CD4-positive, alpha-beta memory T cell (primary cell): ENCODE measurements at places on chromosomes 5 and 9. TPM values are rescaled to one million over a fixed set of nuclear protein-coding genes. Genes with fewer than 3 reads are reported as not detected.

GRCh38 chr9:83002329-83002728, 60.6 kb downstream of the RASEF start:
- DNase-seq, result no peak

DNA sequence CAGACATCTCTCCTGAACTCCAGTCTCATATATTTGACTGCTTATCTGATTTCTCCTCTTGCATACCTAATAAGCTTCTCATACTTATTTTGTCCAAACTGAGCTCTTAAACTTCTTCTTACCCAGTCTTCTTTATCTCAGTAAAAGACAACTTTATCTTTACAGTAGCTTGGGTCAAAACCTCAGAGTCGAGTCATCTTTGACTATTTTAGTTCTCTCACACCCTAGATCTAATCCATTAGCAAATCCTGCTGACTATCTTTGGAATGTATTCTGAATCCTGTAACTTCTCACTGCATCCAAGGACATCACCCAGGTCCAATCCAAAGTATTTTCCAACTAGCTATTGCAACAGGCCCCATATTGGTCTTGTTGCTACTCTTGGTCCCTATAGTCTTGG, 11.8 kb upstream of the JAK2 start:
- DNase-seq, result no peak

GRCh38 chr9:85114799-85115198, 445.3 kb downstream of the NTRK2 start:
- no peak for DNase-seq

GRCh38 chr5:127892467-127893207, 189.4 kb downstream of the CCDC192 start:
- peak; percentile 28 for DNase-seq

DNA sequence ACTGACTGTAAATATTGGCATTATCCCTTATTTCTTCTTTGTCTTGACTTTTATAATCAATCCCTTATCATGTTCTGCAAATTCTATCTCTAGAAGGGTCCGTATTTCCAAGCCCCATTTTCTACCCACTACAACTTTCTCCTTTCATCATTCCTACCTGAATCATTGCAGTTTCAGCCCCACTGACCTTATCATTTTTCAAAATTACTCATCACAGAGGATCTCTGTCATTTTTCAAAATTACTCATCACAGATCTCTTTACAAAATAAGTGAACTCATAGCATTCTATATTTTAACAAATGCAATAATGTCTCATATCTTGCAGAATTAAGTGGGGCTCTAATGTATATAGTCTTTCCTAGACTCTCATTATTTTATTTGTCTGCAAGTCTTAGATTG, 256.9 kb upstream of the COX7C start:
- no peak for DNase-seq

- no peak for DNase-seq
Observed at GRCh38 chr9:87149799-87150198, 202.5 kb upstream of the GAS1 start.

Gene OLFML2A
- polyA plus RNA-seq, result not detected

- no peak for DNase-seq
Observed at GRCh38 chr5:115796656-115797055, 19.8 kb downstream of the CDO1 start.

DNA sequence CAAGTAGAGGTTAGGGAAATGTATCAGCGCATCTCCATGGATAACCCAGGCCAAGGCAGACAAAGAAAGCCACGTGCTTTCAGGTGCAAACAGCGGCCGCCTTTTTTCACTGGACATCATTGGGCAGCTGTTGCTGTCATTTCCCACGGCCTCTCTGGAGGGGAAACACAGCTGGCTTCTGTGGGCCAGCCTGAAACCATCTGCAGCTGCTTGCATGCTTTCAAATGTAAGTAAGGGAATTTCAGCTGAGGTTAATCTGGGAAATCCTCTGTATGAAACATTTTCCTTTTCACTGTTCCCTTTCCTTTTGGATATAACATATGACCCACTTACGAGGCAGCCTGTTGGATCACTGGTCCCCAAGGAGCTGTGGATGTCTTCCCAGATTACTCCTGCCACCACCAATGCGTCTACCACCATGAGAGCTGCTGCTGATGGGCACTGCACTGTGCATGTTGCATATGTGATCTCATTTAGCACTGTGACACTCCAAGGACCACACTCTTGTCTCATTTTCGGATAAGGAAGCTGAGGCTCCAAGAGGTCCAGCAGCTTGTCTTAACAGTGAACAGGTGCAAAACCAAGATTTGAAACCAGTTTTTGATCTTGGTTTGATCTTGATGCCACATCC, 106.3 kb downstream of the C9orf152 start:
- no peak for DNase-seq

GRCh38 chr5:43642428-43642827, 39.4 kb downstream of the NNT start:
- no peak for DNase-seq

DNA sequence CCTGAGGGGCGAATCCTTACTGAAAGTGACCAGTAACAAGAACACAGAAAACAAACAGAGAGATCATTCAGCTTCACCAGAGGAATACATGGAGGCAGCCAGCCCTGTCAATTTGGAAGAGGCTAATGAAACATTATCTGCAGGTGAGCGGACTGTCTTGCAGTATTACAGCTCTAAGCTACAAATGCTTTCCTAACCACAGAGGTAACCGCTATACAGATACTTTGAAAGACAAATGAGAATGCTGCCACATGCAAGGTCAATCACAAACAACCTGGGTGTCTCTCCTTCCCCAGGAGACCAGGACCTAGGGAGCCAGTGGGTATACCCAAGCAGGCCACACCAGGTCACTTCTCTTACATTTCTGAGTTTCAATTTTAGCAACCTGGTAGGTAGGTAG, 30.2 kb downstream of the EFNA5 start:
- no peak for DNase-seq

Gene SV2C
- polyA plus RNA-seq, result 0.02 TPM

Gene CDH9
- polyA plus RNA-seq, result not detected

DNA sequence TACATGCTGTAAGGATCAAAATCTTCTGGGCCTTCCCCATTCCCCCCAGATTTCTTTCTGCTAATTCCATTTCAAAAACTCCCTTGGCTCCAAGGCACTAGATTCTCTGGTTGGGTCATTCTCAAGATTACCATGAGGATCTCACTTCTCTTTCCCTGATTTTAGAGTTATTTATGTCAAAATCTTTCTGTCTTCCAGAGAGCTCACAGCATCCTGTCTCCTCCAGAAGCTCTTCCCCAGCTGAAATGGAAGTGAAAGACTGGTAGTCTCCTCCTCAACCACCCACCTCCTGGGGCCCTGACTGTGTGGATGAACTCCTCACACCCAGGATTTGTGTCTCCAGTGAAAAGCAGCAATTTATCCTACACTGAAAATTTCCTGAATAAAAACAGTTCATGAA, 11.9 kb upstream of the ZNF366 start:
- no peak for DNase-seq

- DNase-seq, result no peak
Observed at GRCh38 chr9:111037708-111038330, 451 bp downstream of the LPAR1 start.

DNA sequence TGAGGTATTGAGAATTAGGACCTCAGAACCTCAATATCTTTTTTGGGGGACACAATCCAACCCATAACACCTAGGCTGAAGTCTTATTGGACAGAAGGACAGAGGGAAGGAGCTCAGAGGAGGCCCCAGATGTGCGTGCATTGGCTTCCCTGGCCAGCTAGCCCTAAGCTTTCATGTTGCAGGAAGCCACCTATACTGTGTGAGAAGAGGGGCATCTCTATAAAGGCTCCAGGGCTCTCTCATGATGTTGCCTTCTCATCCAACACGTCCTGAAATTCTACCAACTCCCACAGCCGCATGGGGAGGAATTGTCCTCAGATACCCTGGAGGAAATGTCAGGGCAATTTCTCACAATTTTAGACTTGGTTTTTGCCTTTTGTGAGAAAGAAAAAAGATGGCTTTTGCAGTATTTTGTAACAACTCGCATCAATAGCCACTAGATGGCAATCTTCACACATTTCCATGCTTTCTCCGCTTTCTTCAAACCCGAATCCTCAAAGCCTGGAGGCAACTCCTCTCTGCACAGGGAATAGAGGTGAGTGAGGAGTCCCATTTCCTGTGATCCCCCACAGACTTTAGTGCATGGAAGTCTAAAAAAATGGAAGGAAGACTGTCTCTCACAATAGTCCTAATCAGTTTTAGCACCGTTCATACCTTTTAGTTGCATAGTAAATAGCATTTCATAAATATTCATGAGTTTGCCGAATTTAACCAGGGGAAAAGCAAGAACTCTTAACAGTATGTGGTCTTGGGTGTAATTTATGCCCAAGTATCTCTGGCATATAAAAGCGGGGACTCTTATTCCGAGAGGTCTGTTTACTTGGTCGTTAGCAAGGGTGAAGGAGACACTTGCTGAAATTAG, 7.4 kb upstream of the PPP3R2 start:
- peak; percentile 19 for DNase-seq

Gene F2R
- polyA plus RNA-seq, result 8.9 TPM

GRCh38 chr9:93218671-93219420, 34.9 kb downstream of the WNK2 start:
- no peak for DNase-seq

- DNase-seq, result no peak
Observed at GRCh38 chr9:120783602-120784047, 9.6 kb downstream of the FBXW2 start.

GRCh38 chr9:95018099-95018936, 291.8 kb downstream of the AOPEP start:
- no peak for DNase-seq

Gene HAND1
- polyA plus RNA-seq, result not detected

Gene EMB
- 176 TPM for polyA plus RNA-seq
